ENCODE measurements at places on chromosomes 16 and 17.

DNA sequence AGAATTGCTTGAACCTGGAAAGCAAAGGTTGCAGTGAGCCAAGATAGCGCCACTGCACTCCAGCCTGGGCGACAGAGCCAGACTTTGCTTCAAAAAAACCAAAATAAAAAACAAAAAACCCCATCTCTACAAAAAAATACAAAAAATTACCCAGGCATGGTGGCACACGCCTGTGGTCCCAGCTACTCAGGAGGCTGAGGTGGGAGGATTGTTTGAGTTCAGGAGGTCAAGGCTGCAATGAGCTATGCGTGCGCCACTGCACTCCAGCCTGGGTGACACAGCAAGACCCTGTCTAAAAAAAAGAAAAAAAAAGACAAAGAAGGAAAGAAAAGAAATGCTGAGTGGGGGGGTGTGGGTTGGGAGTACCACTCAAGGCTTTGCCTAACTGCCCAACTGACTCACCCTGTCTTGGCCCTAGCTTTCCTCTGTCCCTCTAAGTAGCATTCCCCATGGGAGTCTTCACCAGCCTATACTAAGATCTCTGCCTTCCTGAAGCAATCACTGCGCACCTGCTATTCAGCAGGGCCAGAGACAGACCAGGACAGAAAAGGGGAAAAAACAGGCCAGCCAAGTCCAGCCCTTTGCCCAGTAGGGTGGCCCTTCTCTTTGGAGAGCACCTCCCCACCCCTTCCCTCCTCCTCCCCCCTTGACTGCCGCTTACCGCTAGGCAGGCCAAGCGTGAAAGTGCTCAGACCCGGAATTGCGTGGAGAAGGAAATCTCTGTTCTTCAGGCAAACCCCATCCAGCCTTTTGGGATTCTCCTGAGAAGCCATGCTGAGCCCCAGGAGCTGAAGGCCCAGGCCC is 45.8 kb downstream of the RTN4RL1 start:
- DNase-seq, result no peak

DNA sequence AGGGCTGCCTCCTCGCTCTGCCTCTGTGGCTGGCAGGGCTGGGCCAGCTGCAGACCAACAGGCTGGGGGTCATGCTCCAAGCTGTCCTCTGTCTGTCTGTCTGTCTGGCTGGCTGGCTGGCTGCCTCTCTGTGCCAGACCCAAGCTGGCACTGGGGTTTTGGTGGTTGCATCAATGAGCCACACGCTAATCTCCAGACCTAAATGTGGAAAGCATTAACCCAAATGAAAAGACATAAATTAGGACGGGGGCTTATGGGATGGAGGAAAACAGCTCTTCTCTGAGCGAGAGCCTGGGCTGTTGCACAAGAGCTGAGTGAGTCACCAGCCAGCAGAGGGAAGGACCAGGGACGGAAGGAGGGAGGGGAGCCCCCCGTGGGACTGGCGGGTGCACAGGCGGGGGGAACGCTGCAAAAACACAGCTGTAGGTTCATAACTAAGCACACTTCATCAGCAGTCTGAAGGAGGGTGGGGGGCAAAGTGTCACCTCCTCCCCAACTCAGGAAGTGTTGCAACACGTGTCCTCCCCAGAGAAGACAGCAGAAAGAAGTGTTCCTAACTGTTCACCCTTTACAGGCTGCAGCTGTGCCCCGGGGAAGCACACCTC is 83.4 kb downstream of the GAS7 start:
- DNase-seq, result peak; percentile 99

GRCh38 chr16:47780213-47780875 is 319.2 kb downstream of the PHKB start:
- peak; percentile 8 for DNase-seq

GRCh38 chr17:29111816-29112499 is 68.2 kb downstream of the MYO18A start:
- peak; percentile 67 for DNase-seq

DNA sequence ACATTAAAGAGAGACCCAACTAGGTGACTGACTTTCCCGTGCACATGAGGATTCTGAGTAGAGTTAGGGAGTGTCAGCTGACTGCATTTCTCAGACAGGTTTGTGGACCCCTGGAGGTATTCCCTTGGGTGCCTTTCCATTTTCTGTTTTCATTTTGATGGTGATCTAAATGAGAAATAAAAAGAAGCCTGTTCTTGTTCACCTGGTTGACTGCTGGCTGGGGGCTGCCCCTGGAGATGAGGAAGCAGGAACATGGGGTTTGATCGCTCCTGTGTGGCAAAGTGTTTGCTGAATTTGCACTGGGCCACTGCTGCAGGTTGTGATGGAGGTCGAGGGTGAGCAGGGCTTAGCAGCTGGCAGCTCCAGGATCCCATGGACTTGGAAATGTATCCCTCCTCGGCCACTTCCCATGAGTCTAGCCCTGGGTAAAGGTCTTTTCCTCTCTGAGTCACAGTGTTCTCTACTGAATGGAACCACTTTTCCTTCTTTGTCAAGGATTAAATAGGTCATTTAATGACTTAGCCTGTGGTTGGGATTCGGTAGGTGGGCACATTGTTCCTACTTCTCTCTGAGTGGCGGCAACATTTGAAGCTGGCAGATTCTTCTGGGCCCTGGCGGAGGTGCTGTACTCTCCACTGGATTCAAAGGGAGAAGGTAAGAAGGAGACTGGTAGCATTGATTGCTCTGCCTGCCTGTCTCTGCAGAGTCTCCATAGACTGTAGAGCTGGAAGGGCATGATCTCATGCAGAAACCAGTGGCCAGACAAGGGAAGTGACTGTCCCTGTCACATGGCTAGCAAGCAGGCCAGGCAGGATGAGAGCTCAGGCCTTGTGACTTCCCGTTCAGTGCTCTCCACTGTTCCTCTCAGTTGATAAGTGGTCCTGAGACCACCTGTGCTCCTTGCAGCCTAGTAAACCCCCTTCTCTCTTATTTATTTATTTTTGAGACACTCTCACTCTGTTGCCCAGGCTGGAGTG is 17.9 kb downstream of the SNX29 start:
- DNase-seq, result no peak

- peak; percentile 97 for DNase-seq
Measured at GRCh38 chr17:41547921-41548843, 20.1 kb upstream of the KRT19 start.
